Fibroblast of skin of left biceps (primary cell): ENCODE measurements at places on chromosomes 2 and 18.
A peak's percentile ranks its signal among the peaks of the same experiment; 100 is the strongest.

DNA sequence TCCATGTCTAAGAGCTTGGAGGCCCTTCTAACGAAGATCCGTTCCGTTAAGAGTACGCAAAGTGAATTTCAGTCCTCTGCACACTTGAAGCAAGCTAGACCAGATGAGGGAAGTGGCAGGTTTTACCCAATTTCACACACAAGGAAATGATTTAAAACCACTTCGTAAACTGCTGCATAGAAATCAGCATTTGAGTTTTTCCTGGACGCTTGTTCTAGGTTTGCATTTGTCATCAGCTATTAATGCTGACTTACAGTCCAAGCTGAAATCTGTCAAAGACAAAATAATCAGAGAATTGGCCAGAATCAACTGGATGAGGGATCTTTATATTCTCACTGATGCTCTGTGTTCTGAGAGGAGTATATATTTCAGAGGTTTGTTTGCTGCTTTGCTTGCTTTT is 117.6 kb upstream of the RASGRP3 start:
- no peak for DNase-seq

DNA sequence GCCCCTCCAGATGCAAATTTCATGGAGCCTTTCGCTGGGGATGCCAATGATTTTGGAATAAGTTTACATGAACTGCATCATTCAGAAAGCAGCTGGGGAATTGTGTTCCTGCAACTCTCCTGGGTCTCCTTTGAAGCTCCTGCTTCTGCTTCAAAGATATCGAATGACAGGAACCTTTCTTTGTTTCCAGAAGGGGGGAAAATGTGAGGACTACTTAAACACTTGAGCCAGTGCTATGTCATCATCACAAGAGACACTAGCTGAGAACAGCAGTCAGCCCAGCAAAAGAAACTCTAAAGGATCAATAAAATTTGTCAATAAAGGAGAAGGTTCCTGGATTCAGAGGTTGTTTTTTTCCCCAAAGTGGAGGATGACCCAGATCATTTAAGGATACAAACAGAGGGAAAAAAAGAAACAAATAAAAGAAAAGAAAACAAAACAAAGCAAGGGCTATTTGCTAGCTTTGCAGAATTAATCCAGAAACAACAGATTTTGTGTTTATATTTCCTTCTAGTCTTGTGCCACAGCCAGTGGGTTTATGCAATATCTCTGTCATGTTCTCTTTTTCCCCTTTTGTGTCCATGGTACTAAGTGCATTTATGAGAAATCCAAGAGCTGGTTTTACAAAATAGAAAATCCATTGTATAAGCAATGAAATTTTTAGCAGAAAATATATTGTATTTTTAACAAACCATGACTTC is 463.7 kb downstream of the CDH2 start:
- DNase-seq, result no peak

GRCh38 chr2:831622-832021 is 119.0 kb upstream of the SNTG2 start:
- DNase-seq, result no peak

DNA sequence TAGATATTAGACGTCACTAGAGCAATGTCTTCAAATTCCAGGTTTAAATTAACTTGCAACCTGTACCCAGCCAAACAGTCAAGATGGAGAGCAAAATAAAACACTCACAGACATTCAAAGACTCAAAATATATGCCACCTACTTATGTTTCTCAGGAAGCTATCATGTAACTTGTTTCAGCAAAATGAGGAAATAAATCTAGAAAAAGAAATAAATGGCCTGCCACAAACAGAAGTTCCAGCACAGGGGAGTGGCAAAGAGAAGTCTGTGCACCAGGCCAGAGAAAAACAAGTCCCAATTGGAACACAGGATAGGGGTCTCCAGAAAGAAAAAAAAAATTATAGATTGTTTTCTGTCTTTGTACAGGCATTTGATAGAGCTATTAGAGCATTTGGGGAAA is 96.7 kb downstream of the LRP2 start:
- no peak for DNase-seq

- no peak for DNase-seq
Observed at GRCh38 chr2:12277241-12278034, 439.3 kb upstream of the TRIB2 start.

DNA sequence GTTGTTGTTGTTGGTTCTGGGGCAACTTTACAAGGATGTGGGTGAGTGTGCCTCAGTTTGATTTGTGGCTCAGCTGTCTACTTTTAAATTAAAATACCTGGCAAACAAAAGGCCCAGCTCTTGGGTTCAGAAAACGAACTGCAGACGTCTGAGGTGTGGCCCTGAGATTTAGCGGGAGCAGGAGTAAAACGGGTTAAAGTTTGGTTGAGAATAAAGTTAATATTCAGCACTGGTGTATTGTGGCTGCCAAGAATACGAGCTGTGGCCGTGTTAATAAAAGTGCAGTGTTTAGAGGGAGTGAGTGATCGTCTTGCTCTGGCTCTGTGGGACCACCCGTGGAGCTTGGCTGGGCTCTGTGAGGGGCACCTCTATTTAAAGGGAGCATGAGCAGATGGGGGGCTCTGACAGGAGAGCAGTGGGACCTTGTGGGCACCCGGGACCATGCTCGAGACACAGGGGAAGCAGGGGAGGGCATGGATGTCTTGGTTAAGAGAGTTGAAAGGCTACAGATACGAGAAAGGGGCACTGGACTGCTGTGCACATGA is 80.3 kb downstream of the VAPA start:
- DNase-seq, result no peak

DNA sequence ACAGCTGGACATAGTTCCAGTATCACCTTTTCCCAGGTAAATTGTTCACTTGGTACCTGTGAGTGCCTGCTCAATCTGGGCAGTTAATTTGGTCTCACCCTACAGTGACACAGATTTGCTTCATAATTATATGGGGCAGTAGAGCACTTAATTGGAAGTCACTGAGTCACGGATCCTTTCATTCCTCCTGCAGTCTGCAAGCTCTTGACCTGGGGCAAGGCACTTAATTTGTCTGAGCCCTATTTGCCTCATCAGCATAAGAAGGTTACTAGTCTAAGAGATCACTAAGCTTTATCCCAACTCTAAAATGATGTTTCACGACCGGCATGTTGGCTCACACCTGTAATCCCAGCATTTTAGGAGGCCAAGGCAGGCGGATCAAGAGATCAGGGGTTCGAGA is 8.9 kb downstream of the FBXO36 start:
- no peak for DNase-seq

DNA sequence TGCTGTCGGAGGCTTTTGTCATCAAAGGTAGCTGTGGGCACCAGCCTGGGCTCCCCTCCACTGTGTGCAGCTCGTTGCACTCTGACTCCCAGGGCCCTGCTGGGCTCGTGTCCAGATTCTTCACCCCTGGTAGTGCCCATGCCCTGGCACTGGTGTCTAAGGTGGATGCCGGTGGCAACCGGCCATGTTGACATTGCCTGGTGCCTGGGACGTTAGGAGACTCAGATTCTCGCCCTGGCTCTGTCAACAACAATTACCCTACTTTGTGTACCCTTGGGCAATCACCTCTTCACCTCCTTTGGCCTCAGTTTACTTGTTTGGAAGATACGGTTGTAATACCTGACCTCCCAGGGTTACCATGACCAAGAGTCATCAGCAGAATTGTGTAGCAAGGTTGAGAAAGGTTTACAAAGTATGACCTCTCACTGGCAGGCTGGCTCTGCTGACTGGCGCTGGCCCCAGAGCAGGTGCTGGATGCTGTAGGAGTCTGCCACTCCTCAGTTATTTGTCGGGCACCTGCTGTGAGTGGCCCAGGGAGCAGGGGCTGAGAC is 41.5 kb upstream of the MCFD2 start:
- no peak for DNase-seq

GRCh38 chr2:239378021-239378917 is 22.6 kb downstream of the HDAC4 start:
- DNase-seq, result no peak

GRCh38 chr2:9110893-9111569 is 95.6 kb upstream of the ASAP2 start:
- no peak for DNase-seq

DNA sequence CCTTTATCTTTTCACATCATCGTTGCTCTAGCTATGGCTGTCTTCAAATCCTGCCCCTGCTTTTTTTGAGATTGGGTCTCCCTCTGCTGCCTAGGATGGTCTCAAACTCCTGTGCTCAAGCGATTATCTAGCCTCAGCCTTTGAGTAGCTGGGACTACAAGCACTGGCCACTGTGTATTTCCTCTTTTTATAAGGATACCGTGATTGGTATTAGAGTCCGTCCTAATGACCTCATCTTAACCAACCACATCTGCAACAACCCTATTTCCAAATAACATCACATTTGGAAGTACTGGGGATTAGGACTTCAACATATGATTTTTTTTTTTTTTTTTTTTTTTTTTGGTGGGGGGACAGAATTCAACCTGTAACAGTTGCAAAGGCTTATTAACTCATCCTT is 9.1 kb downstream of the RESP18 start:
- no peak for DNase-seq

GRCh38 chr2:143684551-143685320 is 555.5 kb downstream of the ARHGAP15 start:
- DNase-seq, result no peak

DNA sequence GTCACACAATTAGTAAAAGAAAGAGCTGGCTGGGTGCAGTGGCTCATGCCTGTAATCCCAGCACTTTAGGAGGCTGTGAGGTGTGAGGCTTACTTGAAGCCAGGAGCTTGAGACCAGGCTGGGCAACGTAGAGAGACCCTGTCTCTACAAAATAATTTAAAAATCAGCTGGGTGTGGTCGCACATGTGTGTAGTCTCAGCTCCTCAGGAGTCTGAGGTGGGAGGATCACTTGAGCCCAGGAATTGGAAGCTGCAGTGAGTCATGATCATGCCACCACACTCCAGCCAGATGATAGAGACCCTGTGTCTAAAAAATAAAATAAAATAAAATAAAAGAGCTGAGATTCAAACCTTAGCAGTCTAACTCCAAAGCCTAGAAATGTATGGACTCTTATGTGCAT is 39.0 kb upstream of the NEDD4L start:
- DNase-seq, result no peak

DNA sequence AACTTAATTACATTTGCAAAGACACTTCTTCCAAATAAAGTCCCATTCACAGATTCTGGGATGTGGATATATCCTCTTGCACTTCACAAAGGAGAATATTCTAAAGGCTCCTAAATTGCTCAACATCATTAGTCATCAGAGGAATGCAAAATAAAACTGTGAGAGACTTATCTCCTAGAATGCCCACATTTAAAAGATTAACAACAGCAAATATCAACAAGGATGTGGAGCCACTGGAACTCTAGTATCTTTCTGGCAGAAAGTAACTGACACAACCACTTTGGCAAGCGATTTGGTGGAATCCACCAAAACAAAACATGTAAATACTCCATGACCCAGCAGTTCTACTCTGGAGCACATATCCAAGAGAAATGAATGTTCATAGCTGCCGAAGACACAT is 4.6 kb downstream of the NEU2 start:
- DNase-seq, result no peak

GRCh38 chr2:60466161-60466702 is 87.2 kb downstream of the BCL11A start:
- no peak for DNase-seq

DNA sequence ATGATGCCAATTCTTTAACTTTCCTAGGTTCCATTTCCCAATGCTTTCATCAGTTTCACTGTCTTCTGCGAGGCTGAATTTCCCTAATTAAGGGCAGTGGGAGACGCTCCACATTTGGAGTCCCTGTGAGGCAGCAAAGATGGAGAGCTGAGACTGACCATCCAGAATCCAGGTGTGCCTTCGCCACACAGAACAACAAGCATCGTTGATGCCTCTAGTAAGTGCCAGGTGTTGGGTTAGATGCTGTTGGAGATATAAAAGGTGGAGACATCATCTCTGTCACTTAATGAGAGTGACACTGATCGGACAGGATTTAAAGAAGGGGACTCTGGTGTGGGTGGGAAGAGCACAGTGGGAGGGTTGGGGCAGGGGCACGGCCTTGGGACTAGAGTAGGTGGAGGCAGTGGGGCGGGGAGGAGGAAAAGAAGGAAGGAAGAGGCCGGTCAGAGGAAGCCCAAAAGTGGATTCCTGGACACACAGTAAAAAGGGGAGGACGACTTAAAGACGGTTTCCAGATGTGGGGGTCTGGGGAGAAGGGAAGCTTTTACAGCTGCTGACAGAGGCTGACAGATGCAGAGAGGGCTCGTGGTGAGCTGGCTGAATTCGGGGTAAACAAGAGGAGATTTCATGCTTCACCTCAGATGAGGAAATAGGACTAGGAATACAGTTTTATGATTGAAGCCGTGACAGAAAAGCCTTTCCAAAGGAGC is 113.0 kb downstream of the BCL2 start:
- no peak for DNase-seq

DNA sequence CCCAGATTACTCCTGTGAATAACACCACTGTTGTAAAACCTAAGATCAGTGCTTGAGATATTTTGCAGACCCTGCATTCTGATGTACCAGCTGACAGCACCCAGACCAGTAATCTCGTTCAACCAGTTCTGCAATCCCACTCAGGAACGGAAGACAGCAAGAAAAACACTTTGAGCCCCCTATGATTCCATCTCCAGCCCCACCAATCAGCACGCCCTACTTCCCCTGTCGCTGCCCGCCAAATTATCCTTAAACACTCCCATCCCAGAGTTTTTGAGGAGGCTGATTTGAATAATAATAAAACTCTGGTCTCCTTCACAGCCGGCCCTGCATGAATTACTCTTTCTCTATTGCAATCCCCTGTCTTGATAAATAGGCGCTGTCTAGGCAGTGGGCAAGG is 173.9 kb upstream of the CDH2 start:
- DNase-seq, result no peak

DNA sequence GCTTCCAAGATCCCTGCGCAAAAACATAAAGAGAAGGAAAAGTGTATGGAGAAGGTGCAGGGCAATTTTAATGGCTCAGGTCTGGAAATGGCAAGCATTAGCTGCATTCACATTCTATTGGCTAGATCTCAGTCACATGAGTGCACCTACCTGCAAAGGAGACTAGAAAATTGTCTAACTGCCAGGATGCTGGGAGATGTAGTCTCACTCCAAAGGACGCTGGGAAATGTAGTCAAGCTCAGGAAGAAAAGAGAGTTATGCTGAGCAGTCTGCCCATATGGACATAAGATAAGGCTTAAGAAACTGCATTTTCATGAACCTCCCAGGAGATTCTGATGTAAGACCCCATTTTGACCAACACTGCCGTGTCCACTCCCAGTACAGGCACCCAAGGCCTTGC is 9.5 kb upstream of the KLHL29 start:
- no peak for DNase-seq

DNA sequence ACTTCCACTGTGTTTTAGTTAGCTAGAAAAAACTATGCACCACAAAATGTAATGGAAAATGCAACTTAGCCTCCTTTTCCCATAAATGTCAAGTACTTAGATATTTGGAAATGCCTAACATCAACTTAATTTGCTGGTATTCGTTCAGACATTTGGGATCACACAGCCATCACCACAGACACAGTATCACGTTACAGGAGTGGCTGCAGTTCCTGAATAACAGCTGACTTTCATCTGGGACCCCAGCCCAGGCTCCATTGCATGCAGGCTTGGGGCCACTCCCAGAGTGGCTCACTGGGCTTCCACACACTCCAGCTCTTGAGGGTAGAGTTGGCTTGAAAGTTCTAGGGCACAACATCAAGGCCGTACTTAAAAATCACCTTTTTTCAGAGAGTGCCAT is 9.3 kb downstream of the TMEM182 start:
- peak; percentile 1 for DNase-seq
